ENCODE measurements at places on chromosomes 12 and 14.

- peak; percentile 31 for DNase-seq
These were observed at the start of gene JDP2 for GRCh38 chr14:75427482-75428229. TSS of gene JDP2 (plus strand) at chr14:75428022. CDS start at chr14:75437921, 9,899 bp downstream.

DNA sequence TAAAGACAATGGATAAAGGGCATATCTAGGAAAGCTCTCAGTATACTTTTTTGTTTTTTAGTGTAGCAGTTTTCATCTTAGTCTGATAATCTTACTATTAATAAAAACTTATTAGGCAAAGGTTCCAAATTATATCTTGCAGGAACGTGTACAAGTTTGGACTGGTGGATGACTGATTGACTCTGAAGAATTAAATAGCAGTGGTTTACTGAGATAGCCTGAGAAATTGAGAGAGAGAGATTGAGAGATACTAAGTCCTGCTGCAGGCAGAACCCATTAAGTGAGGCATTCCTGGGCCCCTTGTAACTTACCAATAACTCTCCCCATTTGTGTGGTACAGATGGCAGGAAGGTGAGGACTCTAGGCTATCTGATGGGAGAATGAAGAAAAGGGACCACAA lies 80.2 kb upstream of the SLC38A2 start:
- DNase-seq, result no peak

DNA sequence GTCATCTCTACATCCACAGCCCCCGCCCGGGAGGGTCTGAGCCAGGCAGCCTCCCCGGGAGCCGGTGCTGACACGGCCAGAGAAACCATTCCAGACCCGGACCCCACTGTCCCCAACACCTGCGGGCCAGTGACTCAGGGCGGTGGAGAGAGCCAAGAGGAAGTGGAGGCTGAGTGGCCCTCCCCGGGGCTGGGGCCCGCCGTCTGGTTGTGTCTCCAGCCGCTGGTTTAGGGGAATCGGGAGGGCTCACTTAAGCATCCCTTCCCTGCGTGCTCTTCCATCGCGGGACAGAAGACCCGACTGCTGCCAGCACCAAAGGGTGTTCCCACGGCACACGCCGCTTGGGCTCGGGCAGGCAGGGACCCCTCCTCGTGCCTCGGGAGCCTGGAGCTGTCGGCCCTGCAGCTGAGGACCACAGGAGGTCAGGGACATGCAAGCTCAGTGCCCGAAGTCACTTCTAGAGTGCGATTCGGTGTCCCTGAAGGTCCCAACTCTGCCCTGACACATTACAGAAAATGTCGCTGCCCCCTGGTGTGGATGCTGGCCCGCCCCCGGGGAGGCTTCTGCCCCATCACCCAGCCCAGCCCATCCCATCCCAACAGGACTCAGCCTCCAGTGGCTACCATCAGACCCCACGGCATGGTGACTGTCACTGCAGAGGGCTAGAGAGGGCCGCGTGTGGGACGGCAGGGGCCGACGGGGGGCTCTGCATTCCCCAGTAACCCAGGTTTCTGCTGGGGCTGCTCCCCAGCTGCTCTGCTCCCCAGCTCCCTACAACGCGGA lies 50.8 kb downstream of the GALNT9 start:
- DNase-seq, result no peak

GRCh38 chr12:131862994-131863710 lies 31.3 kb upstream of the ULK1 start:
- DNase-seq, result no peak

GRCh38 chr12:12704593-12705230 lies 8.7 kb upstream of the GPR19 start:
- no peak for DNase-seq

- no peak for DNase-seq
These were observed 63.5 kb downstream of the GALNT16 start for GRCh38 chr14:69323266-69323998.

DNA sequence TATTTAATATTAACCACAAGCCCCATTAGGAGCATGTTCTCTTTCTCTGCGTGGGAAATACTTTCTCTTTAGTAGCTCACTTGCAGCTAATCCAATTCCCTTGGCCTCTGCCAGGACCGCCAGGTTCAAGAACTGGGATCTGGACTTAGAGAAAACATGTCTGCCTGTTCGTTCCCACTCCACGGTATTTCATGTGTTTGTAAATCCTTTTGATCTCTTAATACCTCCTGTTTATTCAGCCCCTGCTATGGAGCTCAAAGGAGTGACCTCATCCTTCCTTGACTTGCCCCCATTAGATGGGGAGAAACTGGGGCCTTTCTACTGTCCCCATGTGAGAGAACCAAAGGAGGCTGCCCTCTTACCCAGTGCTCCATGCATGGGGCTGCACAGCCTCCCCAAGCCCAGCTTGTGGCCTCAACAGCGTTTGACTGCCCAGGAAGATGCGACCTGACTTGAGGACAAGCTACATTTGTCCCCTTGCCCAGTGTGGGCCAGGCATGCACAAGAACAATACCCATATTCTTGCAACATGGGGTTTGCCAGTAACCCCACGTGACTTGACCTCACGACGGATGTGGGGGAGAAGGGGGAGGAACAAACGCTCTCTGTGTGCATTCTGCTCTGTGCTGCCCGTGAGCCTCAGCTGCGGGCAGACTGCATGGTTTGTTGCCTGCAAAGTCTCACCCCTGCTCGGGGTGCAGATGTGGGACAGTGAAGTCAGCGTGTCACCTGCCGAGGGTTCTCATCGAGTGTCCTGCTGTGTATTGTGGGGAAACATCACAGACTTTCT lies 30.3 kb downstream of the CD9 start:
- DNase-seq, result peak; percentile 6

GRCh38 chr14:69982220-69982839 lies 103.1 kb downstream of the SMOC1 start:
- DNase-seq, result no peak

GRCh38 chr14:92456215-92457015 lies 57.2 kb upstream of the RIN3 start:
- DNase-seq, result no peak

DNA sequence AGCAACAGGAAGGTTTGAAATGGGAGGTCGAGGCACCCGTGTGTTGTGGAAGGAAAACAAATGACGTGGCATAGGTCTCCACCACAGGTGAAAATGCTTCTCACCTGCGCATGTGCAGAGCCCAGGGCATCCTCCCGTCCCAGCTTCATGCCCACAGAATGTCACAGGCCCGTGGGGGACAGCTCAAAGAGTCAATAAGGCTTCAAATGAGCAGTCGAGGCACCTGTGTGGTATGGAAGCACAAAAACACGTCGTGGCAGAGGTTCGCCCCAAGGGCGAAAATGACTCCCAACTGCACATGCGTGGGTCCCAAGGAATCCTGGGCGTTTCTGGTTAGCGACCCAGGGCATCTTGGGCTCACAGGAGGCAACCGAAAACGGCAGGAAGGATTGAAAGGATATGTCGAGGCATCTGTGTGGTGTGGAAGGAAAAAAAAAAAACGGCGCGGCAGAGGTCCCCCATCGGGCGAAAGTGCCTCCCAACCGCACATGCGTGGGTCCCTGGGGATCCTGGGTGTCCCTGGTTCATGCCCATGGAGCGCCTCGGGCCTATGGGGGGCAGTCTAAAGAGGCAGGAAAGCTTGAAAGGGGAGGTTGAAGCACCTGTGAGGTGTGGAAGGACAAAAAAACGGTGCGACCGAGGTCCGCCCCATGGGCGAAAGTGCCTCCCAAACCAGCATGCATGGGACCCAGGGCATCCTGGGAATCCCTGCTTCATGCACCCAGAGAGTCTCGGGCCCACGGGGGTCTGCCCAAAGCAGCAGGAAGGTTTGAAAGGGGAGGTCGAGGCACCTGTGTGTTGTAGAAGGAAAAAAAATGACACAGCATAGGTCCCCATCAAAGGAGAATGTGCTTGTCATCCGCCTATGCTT lies 578.5 kb downstream of the ALG10 start:
- DNase-seq, result no peak

DNA sequence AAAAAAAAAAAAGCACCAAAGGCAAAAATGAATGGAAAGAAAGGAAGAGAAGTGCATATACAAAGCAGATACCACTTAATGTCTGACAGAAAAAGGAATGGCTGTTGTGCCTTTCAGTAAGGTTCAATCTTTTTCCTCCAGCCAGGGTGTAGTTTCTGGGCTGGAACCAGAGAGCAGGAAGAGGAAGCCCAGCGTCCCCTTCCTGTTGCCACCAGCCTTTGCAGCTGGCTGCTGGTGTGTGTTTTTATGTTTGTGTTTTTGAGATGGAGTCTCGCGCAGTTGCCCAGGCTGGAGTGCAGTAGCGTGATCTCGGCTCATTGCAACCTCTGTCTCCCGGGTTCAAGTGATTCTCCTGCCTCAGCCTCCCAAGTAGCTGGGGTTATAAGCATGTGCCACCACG lies 64.6 kb upstream of the LTA4H start:
- DNase-seq, result no peak

DNA sequence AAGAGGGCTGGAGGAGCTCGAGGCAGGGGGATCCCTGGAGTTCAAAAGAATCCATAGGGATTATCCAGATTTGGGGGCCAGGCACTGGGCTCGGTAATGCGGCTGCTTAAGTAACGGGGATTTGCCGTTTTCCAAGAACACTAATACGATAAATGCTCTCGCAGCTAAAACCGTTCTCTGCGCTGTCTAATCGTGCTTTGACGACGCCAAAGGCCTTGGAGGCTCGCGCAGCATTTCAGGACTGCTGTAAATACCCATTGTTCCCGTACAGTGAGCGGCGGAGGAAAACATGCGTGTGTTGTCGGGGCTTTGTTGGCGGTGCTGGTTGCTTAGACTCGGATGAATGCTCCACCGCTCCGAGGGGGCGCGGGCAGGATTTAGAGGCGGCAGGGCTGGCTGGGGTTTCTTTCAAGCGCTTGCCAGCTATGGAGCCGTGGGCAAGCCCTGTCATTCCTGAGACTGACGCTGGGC lies 26.2 kb downstream of the DIO3 start:
- DNase-seq, result no peak

DNA sequence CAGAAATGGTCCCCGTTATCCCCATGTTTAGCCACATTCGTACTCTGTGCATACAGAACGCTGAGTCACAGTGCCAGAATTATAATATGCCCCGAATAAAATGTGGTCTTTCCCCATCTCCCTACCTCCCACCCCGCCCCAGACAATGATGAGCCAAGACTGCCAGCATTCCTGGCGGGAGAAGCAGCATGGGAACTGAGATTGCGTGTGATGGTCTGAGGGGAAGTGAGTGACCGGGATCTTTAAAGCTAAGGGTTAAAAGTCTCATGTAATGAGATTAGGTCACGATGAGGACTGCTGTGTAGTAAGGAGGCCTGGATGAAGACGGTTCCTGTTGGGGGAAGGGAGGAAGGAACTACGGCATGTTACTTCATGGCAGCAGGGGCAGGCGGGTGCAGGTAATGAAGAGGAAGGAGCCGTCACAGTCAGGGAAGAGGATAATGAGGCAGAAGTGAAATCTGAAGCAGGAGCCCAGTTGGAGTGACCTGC lies 243.3 kb upstream of the FKBP4 start:
- DNase-seq, result no peak

DNA sequence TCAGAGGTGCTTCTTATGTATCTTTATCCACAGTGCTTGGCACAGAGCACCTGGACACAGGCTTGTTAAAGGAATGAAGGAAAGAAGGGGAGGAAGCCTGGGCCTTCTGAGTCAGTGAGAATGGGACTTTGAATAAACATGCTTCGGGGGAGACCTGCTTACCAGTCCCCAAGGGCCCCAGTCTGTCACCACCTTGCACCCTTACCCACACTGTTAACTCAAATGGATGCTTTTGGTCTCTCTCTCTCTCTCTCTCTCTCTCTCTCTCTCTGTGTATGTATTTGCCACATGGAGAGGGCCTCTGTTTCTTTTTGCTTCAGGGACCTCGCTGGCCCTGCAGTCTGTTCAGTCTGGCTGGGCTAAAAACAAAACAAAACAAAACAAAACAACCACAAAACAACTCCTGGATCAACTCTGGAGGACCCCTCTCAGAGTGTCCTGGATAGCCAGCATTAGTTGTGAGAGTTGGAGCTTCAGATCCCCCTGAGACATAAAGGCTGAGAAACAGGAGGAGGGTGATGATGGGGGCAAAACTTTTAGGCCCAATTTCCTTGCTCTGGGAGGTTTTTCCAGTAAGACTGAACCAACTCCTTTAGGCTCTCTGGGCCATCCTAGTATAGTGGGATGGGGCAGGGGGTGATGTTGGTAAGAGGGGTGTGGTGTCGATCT lies 1.9 kb downstream of the KIF5A start:
- no peak for DNase-seq

DNA sequence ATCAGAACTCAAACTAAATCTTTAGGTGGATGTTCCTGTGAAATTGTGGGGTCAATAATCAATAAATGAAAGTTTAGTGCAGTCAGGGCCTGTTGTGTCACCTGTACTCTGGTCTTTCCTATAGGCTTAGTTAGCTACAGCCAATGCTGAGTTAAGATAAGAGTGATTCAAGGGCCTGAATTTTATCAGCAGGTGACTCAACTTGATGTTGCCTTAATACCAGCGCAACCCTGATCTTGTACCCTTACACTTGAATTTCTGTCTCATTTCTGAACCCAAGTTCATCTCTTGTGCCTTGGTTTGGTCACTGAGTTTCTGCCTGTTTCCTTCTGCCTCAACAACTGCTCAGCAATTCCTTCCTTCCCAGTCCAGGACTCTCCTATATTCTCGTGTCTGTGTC lies 157.0 kb upstream of the E2F7 start:
- no peak for DNase-seq

- DNase-seq, result no peak
These were observed at the start of gene SSPN for GRCh38 chr12:26195250-26195640. TSS of gene SSPN (plus strand) at chr12:26195573. CDS start at chr12:26195673, 100 bp downstream.

DNA sequence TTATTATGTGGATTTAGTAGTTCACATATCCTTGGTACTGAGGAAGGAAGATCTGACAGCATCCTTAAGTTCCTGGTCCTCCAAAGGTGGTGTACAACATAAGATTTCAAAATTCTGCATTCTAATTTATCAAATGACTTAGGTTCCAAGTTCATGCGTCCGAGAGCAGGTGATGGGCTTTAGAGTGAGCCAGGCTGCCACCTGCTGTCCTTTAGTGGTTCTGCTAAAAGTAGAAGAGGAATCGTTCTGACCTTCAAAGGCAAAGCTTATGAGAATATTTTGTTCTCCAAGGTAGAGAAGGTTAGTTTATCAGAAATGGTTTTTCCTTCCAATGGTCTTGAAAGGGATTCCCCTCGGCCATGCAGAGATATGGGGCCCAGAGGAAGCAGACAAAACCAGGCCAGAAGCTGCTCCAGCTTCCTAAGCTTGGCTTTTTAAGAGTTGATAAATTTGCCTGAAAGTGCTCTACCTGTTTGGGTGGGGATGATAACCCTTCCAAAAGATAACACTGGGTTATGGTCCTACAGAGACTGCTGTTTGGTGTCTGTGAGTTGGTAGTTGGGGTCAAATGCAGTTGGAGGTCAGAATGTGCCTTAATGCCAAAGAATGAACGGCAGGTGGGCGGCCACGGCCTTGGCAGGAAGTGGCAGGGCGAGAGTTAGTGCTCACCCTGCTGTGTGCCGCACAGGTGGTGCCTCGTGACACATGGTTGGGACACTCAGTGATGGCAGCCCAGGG lies 29.1 kb upstream of the LRTM2 start:
- no peak for DNase-seq
